ENCODE measurements at places on chromosomes 12 and 14. TPM values are rescaled to one million over a fixed set of nuclear protein-coding genes. Genes with fewer than 3 reads are reported as not detected.

GRCh38 chr14:63039866-63040265 is 5.4 kb downstream of the KCNH5 start:
- no peak for DNase-seq

- no peak for DNase-seq
These were observed 113.6 kb downstream of the PHETA1 start for GRCh38 chr12:111255261-111255660.

GRCh38 chr12:132818562-132818961 is 10.1 kb downstream of the GOLGA3 start:
- DNase-seq: no peak

GRCh38 chr12:50715174-50715573 is 48.7 kb upstream of the ATF1 start:
- DNase-seq: no peak

DNA sequence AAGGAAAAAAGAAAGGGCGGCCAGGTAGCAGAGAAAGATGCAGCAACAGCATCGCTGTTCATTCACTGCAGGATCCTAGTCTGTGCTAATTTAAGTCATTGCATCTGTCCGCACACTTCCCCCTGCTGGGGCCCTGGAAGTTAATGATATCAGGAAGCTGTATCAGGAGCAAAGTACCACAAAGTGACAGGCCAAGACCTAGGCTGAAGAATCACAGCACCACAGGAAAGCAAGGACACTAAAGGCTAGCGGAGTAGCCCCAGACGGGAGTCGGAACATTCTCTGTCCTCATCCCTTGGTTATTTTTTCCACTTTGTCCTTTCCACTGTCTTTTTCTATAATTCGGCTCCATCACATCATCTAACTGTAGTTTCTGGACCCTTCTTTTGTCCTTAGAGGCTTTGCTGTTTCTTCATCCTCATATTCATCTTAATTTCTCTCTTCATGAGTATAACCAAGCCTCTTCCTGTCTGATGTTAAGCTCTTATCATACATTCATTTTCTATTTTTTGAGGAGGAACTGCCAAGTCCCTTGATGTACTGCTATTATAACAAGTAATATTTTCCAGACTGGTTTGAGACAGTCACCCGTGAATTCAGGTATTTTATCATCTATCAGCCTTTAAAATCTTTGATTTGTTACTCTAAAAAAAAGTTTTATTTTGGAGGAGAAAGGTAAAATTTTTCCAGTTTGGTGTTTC is 28.3 kb downstream of the DUSP16 start:
- no peak for DNase-seq

GRCh38 chr14:68544081-68544892 is 248.6 kb downstream of the ZFP36L1 start:
- DNase-seq: no peak

DNA sequence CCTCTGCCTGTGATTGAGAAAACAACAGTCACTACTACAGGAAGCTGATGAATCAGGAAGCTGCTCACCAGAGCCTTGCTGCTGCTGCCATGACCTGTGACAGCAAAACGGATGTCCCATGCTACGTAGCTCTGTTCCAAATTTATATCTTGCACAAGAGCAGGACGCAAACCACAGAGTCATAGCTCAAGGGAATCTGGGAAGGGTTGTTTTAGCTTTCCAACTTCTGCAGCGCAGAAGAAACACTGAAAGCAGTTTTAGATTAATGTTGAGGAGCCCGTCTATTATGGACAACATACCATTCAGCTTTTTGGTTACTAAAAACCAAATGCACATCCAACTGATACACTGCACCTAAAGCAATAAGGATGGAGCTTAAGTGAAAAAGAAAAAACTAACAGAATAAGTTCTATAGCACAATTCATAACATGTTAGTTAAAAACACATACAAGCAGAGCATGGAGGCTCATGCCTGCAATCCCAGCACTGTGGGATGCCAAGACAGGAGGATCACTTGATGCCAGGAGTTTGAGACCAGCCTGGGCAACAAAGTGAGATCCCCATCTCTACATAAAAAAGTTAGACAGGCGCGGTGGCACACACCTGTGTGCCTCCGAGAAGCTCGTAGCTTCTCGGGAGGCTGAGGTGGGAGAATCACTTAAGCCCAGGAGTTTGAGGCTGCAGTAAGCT is 1.7 kb upstream of the ANKRD33 start:
- DNase-seq: no peak

DNA sequence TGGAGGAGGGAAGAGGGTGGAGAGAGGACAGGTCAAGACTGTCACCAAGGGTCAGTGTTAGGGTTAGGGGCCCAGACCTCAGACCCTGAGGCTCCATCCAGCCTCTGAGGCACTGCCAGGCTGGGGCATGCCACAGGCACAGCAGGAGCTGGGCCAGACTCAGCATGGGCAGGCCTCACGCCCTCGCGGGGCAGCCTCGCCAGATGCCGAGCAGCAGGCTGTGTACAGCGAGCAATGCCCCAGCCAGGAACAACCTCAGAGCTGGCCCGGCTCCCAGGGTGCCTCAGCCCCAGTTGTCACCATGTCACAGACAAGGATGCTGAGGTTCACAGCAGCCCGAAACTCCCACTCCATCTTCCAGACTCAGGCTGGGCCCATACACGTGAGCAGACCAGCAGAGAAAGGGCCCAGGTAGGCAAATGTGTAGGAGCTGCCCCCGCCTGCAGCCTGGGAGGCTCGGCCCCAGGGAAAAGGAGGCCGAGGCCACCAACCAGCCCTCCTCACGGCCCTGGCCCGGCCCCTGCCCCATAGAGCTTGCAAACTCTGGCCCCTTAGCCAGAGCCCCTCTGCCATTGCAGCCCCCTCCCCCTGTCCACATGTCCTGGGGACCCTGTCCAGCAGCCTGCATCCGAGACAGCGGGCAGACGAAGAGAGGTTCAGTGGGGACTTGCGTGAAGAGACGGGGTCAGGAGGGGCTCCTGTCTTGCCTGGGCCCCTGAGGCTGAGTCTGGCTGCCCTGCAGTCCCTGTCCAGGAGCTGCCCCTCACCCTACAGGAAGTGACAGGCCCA is 7.5 kb downstream of the C14orf180 start:
- no peak for DNase-seq

GRCh38 chr12:78271546-78271945 is 440.9 kb downstream of the NAV3 start:
- no peak for DNase-seq

GRCh38 chr14:100982762-100983161 is 79.2 kb upstream of the RTL1 start:
- DNase-seq: no peak

DNA sequence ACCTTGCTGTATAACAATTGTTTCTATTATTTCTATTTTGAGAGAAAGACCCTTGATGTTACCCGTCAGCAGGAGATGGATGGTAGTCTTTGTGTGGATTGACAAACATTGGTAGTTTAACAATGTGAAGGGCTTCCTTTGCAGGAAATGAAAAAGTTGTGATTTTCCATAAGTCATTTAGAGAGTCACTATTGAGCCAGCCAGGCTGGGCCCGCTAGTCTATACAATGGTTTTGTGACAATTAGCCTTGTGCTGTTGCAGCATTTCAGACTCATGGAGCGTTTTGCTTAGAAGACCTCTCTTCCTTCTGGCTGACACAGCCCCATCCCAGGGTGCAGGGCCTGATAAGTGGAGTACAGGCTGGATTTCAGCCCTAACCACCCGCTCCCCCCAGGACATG is 18.3 kb upstream of the SLC38A2 start:
- no peak for DNase-seq

GRCh38 chr12:47303207-47303606 is 223.4 kb upstream of the AMIGO2 start:
- DNase-seq: no peak

GRCh38 chr12:21248679-21249078 is 86.0 kb downstream of the SLCO1A2 start:
- DNase-seq: no peak

- DNase-seq: no peak
These were observed 166.5 kb downstream of the PHETA1 start for GRCh38 chr12:111202237-111202915.

DNA sequence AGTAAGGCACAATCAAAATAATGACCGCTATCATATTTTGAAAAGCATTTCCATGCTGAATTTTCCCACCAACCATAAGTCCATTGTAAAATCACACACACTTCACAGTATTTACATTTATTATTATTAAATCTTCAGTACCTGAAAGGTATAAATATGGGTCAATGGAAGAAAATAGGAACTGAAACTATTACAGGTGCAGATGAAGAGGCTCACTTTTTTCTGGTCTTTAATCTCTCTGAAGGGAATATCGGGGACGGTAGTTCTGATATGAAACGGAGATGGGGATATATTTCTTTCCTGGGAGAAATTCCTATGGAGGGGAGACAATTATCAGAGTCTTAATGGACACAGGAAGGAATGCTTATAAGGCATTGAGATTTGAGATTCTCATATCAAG is 28.4 kb downstream of the CLEC1A start:
- DNase-seq: no peak

- DNase-seq: no peak
These were observed 49.5 kb upstream of the RIC8B start for GRCh38 chr12:106724934-106725333.

DNA sequence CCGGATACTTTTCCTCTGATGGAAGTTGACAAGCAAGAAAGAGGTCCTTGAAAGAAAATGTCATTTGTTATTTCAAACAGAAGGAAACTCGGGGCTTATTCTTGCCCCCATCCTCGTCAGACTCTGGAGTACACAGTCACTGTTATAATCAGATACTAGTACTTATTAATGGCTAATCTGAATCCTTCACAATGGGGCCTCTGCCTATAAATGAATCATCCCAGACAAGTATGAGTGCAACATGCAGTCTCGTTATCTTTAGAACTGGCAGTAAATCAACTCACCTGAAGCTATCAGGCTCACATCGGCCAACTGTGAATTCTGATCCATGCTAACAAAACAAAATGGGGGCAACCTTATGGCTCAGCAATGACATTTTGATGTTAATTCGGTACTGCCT is 216.7 kb downstream of the GRIN2B start:
- no peak for DNase-seq

DNA sequence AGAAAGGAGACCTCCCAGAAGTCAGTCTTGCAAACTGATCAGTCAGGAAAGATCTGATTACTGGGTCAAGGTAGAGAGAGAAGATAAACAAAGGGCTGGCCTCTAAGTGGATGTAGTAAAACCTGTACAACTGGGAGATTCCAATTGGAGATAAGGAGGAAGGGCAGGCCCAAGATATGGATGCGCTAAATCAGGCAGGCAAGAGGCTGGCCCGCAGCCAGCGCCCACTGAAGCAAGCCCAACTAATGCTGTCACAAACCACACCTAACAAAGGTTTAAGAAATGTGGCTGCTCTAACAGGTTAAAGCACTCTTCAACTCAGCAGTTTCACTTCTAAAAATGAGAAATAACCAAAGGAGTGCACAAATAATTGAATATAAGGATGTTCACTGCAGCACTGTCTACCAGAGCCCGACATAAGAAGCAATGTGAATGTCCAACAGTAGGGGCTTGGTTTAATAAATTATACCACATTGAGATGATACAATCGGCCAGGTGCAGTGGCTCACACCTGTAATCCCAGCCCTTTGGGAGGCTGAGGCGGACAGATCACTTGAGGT is 4.7 kb downstream of the GLTP start:
- DNase-seq: no peak

GRCh38 chr14:99541677-99542470 is 60.7 kb downstream of the CCNK start:
- no peak for DNase-seq

DNA sequence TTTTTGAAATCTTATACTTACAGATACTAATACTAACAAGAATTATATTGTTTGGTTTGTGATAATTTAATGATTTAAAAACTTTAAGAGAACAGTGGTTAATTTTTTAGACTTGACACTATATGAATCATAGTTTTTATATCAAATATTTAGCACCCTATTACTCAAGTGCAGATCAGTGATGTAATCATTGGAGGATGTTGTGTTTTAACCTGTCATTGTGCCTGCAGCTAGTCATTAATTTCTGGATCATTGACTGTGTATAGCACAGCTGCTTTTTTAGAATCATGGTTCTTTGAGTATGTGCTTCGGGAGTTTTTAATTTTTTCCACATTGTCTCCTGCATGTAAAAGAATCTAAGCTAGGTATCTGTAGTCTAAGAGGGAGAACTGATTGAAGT is 17.3 kb downstream of the ARID4A start:
- no peak for DNase-seq

LRFN5 gene
- total RNA-seq: 0.11 TPM

LMNTD1 gene
- total RNA-seq: not detected

FAM161B gene
- total RNA-seq: 2.3 TPM

MORN3 gene
- total RNA-seq: 0.42 TPM

KRT79 gene
- total RNA-seq: not detected

MMP19 gene
- total RNA-seq: not detected

MAP3K9 gene
- total RNA-seq: 9.0 TPM

MLXIP gene
- total RNA-seq: 33.7 TPM

FAM181A gene
- not detected for total RNA-seq

AQP2 gene
- not detected for total RNA-seq
